ENCODE measurements at places on chromosomes 2 and 18.

DNA sequence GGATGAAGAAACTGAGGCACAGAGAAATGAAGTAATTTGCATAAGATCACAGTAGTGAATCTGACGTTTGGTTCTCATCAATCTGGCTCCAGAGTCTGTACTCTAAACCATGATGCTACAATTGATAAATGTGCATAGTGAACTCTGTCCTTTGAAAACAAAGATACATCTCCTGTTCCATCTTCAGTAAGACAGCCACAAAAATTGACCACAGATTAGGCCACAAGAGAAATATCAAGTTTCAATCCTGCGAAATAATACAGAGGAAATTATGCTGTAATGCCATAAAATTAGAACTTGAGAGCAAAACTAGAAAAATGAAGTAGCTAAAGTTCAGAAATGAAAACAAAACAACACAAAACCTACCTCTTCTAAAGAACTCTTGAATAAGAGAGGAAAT is 28.4 kb downstream of the FAM98A start:
- no peak for DNase-seq

DNA sequence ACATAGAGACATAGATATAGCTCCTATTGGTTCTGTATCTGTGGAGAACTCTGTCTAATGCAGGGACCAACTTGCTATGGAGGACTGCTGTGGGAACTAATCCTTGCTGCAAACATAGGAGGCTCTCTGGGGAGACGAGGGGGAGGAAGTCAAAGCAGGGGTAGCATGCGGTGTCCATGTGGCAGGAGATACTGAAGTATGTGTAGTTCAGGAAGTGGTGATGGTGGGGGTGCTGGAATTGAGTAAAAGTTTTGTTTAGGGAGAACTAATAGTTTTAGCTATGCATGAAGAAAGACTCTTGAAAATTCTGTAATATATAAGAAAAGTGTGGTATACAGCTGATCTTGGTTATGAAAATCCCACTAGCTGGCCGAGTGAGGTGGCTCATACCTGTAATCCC is 62.0 kb downstream of the ANKRD44 start:
- DNase-seq, result no peak

GRCh38 chr18:52541056-52541455 is 201.1 kb downstream of the DCC start:
- DNase-seq, result no peak

DNA sequence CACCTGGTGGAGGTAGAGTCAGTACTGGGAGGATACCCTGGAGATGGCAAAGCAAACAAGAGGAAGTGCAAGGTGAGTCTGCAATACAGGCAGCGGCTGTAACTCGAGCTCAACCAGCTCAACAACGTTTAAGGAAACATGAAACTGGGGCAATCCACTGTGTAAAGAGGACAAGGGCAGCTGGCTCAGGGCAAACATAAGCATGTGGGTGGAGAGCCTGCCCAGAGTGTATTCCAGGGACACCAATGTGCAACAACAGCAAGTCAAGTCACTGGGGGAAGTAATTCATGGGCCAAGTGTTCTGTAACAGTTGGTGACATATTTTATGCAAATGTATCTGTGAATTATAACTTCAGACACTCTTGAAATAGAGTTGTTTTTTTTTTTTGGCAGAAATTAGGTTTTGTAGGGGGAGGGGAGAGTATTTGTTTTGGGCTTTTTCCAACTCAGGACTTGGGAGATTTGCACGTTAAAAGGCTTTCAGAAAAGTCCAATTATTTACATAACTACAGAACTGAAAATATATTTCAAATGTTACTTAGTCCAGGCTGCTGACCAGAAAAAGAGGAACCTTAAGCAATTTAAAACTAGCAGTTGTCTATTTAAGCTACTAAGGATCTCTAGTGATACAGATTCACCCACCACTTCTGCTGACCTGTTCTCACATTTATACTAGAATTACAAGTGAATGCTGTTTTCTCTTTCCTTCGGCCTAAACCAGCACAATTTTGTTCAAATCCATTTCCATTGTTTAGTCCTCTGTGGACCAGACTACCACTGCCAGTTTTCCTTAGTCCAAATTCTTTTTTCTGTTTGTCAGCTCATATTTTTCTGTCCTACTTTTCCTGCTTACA is 18.6 kb downstream of the NRXN1 start:
- no peak for DNase-seq

DNA sequence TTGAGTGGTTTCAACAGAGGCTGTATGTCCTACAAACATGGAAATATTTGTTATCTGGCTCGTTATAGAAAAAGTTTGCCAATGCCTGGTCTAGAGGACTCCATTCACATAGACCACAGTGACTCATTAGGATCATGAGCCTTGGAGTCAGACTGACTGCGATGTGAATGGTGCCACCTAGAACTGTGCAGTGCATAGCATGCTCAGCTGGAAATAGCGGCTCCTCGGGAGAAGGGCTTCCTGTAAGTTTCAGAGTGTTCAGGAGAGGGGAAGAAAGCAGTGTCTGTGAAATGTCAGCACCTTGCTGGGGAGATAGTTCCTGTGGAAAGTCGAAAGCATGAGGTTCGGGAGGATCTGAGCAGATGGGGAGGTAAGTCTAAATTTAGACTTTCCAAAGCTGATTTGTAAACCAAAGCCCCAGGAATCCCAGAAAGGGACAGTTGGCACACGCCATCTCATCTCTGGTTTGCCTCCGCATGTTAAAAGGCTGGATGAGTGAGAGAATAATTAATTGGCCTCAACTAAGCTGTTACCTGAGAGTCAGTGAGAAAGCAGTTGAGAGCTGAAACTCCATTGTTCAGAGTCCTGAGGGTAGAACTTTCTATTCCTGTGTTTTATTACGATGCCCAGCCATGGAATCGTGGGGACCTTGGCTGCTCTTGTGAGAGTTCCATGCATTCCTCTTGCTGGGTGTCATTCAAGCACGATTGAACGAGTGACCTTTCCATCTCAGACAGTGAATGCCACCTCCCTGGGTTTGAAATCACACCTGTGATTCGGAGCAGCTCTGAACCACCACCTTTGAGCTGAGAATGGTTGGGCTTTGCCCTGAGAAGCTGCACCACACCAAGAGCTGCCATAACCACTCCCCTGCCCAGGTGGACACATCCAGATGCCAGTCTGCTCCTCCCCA is 99.5 kb downstream of the MAPK4 start:
- DNase-seq, result no peak

DNA sequence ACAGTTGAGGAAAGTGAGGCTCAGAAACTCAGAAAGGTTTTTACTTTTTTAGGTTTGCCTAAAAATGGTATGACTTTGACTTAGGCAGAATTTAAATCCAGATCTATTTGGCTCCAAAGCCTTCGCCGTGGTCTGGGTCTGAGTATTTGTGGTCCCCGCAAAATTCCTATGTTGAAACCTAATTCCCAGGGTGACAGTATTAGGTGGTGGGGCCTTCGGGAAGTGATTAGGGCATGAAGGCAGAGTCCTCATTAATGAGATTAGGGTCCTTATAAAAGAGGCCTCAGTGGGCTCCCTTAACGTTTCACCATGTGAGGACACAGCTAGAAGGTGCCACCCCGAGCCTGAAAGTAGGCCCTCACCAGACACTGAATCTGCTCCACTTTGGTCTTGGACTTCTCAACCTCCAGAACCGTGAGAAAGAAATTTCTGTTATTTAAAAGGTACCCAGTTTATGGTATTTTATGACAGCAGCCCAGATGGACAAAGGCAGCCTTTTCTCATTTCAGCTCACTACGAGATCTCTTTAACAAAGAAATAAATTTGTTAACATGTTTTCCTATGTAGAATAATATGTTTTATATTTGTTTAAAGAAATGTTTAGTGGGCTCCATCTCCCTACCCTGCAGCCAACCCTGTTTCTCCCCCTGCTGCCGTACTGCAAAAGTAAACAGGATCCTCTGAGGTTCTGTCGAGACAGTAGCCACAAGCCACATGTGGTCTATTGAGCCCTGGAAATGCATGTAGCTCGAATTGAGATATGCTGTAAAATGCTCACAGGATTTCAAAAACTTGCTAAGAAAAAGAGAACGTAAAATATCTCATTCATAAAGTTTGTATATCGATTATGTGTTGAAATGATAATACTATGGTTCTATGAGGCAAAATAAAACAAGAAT is 80.6 kb downstream of the MOGAT1 start:
- DNase-seq, result no peak

Data from sciatic nerve (tissue), 2 donors.